ENCODE measurements at places on chromosomes 11 and 22. TPM values are rescaled to one million over a fixed set of nuclear protein-coding genes. Genes with fewer than 3 reads are reported as not detected.

Gene IGSF9B
- 4.3 TPM for total RNA-seq

Gene KIRREL3
- total RNA-seq: 0.10 TPM

Gene KCNK4
- not detected for total RNA-seq

Gene LRRC74B
- not detected for total RNA-seq

Gene ZFTA
- total RNA-seq: 2.6 TPM

Gene KCNK7
- 1.7 TPM for total RNA-seq

Gene PDE3B
- total RNA-seq: 149 TPM
